ENCODE measurements at places on chromosomes 12 and 14. TPM values are rescaled to one million over a fixed set of nuclear protein-coding genes. Genes with fewer than 3 reads are reported as not detected.

DNA sequence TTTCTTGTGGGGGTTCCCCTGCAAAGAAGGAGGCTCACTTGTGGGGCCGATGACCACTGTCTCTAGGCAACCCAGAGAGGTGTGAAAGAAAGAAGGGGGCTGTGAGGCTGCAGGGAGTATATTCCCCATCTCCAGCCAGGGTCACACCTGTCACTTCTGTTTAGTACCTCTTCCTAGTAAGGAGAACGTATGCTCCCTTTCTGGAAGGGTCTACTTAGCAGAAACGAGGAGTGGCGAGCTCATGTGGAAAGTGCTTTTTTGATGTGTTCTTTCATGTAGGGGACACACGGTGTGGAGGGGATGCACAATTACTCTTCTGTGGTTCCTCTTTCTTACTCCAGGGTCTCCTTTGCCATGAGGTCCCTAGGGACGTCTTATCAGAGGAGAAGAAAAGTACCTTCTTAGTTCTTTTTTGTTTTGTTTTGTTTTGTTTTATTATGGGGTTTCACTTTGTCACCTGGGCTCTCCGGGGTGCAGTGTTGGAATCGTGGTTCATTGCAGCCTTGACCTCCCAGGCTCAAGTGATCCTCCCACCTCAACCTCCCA, 58.3 kb downstream of the PRKCH start:
- no peak overlapping the region for H3K4me3 ChIP-seq
- DNase-seq: no peak

DNA sequence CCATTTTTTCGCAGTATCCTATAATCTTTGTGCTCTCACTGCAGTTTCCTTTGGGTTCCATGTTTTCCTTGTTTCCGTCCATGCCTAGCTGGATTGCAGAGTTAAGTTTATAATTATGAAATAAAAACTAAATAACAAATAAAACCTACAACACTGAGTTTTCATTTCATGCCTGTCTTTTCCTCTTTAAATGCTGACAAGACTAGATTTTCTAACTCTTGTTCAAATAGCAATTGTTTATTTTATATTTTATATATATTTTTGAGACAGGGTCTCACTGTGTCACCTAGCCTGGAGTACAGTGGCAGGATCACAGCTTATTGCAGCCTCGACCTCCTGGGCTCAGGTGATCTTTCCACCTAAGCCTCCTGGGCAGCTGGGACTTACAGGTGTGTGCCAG, 5.3 kb upstream of the GEMIN2 start:
- no peak for DNase-seq
- H3K27ac ChIP-seq: no peak overlapping the region
- no peaks in the 10 kb centered on the region for H3K27me3 ChIP-seq

DNA sequence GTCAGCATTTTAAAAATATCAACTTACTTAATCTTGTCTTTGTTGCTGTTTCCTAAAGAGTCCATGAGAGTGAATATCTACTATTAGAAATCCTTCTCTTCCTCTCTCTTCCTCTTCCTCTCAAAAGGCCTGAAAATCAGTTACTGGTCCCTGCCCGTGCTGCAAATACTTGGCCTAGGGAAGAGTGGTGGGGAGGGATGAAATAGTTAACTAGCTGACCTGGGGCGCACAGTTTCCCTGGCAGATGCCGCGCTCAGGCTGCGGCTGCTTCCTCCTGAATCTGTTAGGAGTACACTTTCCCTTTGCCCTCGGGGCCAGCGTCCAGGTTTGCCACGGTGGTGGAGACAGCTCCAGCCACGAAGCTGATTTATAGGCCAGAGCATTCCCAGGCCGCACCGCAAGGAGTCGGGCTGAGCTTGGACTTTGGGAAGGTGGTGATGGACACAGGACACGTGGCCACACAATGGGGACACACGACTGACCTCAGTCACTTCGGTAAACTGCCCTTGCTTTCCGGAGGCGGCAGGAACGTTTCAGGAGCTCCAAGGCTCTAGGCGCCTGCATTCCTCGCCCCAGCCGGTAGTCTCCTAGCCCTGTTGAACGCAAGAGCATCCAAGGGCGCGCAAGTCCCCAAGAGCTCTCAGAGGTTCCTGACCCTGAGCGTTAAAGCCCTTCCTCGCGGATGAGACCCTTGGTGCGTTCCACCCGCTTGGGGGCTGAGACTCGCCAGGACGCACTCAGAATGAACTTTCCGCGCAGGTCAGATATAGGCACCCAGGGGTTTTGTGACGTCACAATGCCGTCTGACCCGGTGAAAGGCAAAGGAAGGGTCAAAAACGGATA, 7.1 kb upstream of the ASCL1 start:
- no peaks in the 10 kb centered on the region for H3K36me3 ChIP-seq
- no peak overlapping the region for H3K4me3 ChIP-seq
- H3K27me3 ChIP-seq: no peaks in the 10 kb centered on the region
- no peak overlapping the region for H3K27ac ChIP-seq
- no peaks in the 10 kb centered on the region for H3K4me1 ChIP-seq

DNA sequence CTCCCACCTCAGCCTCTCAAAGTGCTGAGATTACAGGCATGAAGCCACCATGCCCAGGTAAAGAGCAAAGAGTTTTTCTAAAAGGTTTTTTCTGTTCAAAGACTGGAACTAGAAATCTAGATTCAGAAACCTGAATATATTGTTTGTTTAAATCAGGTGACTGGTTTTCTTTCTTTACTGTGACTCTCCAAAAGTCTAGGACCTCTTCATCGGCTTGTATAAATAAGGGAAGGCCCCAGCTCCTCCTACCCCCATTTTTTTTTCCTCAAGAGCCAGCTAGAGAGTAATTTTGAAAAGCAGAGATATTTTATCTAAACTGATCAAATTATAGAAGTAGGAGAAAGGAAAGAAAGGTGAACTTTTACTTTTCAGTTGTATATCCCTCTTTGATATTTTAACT, 48.0 kb downstream of the TMEM116 start:
- H3K4me1 ChIP-seq: no peaks in the 10 kb centered on the region
- H3K27ac ChIP-seq: no peak overlapping the region
- no peak overlapping the region for H3K4me3 ChIP-seq
- DNase-seq: no peak
- H3K27me3 ChIP-seq: no peaks in the 10 kb centered on the region
- no peaks in the 10 kb centered on the region for H3K36me3 ChIP-seq

APOF gene
- not detected for total RNA-seq
